GM23248 (cell line): ENCODE measurements at places on chromosomes 11 and 22. TPM values are rescaled to one million over a fixed set of nuclear protein-coding genes. Genes with fewer than 3 reads are reported as not detected.

DNA sequence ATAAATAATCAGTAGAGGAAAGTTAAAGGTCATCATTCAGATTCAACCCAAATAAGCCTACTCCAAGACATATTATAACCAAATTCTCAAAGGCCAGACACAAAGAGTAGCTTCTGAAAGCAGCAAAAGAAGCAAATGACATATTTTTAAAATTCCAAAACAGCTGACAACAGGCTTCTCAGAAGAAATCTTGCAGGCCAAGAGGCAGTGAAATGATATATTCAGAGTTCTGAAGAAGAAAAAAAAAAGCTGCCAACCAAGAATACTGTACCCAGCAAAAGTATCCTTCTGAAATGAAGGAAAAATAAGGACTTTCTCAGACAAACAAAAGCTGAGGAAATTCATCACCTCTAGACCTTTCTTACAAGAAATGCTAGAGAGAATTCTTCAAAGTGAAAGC lies 787.1 kb upstream of the TENM4 start:
- DNase-seq = no peak

- no peak for DNase-seq
Observed at GRCh38 chr11:96373826-96374225, 15.9 kb downstream of the CCDC82 start.

DNA sequence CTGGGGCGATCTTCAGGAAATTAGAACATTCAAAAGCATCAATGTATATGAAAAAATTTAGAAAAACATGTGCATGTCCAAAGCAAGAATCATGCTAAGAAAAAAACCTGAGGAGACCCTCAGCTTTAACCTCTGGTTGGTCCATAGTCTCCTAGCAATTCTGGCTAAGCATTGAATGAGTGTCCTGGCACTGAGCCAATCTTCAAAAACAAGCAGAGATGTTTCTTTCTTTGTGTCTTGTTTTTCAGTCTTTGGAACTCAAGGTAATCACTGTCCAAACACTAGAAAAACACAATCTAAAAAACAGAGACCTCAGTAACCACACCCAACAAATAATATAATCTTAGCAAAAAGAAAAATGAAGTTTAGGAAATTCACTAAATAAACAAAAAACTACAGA lies 205.4 kb upstream of the CARD18 start:
- peak; percentile 2 for DNase-seq

DNA sequence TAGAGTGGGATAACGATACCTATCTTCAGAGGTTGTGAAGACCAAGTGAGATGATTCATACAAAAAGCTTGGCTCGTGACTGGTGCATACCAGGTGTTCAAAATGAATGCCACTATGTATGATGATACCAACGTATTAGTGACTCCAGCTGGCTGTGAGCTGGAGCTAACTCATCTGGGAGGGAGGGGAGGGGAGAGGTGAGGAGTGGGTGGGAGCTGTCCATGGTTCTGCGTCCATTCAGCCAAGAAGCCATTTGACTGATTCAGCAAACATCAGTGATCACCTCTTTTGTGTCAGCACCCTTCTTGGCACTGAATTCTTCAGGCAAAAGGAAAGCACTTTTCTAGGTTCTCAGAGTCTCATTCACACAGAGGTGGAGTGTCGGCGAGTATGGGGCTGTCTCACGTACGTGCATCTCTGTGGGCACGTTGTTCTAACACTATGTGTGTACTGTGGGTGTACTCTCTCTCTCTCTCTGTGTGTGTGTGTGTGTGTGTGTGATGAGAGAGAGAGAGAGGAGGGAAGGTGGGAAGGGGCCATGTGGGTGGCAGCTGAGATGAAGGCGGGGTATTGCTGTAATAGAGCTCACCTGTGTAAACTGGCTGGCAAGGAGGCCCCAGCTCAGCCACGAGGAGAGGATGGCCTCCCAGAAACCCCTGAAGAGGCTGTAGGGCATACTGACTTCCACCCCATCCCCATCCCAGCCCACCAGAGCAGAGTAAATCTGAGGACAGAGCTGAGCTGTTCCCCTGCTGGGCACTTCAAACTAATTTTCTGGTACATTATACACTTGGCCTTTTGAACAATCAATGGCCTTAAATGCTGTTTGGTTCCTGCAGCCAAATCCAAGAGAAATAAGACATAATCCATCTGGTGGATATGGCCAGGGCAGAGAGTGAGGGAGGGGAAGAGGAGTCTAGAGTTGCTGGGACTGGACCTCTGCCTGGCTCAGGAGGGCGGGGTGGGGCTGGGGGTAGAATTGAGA lies 96.1 kb upstream of the THY1 start:
- peak; percentile 58 for DNase-seq

GRCh38 chr11:26649884-26650283 lies 72.0 kb downstream of the SLC5A12 start:
- DNase-seq = peak; percentile 73

DNA sequence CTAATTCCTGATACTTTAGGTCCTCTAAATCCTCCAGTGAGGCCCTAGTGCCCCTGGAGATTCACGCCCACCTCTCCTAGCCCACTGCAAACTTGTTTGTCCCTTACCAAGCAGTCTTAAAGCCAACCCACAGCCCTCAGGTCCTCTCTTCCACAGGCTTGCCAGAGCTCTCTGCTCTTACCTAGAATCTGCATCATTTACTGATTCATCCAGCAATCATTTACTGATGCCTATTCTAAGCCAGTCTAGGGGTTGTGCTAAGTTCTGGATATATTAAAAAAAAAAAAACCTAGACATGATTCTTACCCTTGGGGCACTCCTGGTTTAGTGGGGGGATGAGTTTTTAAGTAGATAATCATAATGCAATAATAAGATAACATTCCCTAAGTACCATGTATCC lies 43.0 kb upstream of the PLET1 start:
- DNase-seq = no peak

- DNase-seq = peak; percentile 50
Observed at GRCh38 chr22:42261296-42261695, 9.2 kb downstream of the TCF20 start.

TIRAP gene
- 3.8 TPM in 2 replicates for total RNA-seq

DNA sequence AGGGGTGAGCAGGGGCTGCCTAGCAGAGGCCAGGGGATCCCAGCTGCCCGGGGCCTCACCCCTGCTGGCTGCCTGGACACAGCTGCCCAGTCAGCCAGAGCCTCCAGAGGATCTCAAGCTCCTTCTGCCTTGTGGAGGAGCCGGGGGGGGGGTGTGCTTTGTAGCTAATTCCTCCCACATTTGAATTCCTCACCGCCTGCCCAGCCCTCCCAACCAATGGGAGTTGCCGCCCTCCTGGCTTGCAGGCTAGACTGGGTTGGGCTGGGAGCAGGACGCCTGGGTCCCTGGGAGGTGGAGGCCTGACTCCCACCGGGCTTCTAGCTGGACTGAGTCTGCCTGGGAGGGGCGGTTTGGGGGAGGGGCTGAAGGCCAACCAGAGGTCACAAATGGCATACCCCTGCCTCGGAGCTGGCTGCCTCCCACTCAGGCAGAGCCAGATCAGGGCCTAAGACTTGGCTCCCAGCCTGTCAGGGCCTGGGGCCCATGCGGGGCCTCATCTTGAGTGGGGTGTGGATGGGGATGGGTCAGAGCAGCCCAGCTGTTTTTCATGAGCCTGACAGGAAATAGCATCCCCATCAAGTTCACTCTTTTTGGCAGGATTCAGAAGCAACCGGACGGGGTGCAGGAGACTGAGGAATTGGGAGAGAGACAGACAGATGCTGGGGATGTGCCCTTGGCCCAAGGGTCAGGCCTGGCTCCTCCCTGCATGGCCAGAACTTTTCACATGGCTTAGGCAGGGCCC lies 29.2 kb upstream of the PDE2A start:
- peak; percentile 87 for DNase-seq

PRG3 gene
- not detected in 2 replicates for total RNA-seq

DNA sequence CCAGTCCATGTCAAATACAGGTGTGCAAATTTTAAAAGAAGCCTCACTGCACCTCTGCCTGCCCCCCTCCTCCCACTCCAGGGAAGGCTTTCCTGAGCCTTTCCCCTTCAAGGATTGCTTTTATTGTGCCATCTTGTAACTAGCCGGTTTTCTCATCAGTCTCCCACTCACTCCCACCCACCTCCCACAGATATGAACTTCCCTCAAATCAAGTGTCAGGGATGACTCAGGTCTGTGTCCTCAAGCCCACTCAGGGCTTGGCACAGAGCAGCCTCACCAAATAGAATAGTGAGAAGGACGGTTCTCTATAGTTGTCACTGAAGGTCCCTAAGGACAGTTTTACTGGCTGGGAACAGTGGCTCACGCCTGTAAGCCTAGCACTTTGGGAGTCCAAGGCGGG lies 43.0 kb downstream of the THAP12 start:
- DNase-seq = no peak

DNA sequence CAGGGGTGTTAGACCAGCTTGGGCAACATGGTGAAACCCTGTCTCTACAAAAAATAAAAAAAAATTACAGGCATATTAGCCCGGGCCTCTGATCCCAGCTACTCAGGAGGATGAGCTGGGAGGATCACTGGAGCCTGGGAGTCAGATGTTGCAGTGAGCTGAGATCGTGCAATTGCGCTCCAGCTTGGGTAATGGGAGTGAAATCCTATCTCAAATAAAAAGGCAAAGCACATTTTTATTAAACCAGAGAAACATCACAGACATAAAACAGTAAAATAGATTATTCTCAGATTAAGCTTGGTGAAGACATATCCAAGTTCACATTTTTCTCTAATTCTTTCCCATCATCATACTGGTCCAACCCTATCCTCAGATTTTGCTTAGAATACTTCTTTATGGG lies 30.1 kb upstream of the XBP1 start:
- DNase-seq = no peak

- no peak for DNase-seq
Observed at GRCh38 chr22:22019659-22020424, 37.3 kb upstream of the TOP3B start.

SLC37A2 gene
- 2.6 and 5.2 TPM in 2 replicates for total RNA-seq

DNA sequence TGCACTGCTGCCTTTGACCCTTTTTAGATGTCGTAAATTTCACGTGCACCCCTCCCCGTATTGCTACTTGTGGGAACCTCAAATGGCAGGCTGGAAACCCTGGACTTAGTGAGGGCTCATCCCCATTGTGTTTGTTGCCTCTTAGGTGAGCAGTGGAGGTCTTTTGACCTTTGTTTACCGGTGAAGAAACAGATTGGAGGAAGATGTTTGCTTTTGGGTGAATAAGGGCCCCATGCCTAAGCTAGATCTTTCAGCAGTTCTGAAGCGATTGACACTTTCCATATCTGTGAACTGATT lies 782 bp downstream of the SMARCB1 start:
- no peak for DNase-seq

- no peak for DNase-seq
Observed at GRCh38 chr22:22022947-22023534, 40.5 kb upstream of the TOP3B start.

DNA sequence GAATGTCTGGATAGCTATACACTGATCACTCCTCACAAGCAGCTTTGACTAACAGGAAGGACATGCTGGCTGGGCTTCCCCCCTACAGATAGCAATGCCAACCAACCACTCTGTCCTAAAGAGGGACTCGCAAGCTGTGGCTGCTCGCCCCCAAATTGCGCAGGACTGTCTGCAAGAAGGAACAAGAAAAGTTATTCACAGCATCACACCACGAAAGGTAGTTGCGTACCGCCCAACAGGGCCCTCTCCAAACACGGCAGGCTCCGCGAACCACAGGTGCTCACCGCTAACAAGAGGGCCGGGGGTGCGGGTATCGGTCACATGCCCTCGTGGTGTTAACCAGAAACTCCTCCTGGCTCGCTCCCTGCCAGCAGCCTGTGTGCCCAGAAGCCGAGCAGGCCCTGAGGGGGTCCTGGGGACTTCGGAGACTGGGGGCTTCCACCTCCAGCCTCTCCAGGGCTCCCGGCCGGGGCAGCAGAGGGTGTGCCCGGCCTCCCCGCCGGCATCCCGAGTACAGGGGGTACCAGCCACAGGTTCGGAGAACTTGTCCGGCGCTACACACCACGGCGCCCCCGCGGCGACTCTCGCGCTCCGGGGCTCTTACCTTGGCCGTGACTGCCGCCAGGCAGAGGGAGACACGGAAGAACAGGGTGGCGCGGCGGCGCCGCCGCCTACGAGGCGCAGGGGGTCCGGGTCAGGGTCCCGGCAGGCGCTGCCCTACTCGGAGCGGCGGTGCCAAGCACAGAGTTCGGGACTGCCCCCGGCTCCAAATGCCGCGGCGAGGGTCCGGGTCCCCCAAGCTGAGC lies 682 bp downstream of the LARGE1 start:
- peak; percentile 55 for DNase-seq

LRFN4 gene
- total RNA-seq = 38.3 and 42.2 TPM in 2 replicates

DNA sequence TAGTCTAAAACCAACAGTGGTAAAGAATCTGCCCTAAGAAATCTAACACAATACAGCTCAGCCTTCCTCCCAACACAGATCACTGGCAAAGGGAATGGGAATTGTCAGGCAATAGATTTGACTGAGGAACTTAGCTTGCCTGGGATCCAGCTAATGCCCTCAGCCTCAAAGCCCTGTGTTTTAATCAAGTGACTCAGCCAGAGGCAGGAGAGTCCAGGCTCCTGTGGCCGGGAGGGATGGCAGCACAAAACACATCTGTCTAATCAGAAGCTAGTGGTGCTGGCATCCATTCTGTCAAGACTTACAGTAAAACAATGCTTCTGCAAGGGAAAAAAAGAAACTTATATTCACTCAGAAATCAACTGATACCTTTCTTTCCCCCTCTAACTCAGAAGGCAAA lies 5.6 kb downstream of the SYTL2 start:
- DNase-seq = peak; percentile 31

DNA sequence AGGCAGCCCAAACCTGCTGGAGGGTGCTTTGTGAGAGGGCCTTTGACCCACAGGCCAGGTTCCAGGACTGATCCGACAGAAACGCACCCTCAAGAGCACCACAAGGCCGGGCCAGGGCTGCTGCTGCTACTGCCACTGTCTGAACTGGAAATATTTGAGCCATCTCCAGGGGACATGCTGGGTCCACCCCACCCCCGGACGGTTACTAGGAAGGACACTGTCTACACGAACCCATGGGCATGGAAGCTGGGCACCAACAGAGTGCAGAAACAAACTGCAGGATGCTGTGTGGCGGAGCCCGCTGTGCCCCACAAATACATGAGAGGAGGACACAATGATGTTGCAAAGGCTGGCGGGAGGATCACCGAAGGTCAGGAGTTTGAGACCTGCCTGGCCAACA lies 283.7 kb downstream of the CTTN start:
- DNase-seq = no peak

CD3D gene
- not detected in 2 replicates for total RNA-seq

- DNase-seq = no peak
Observed at GRCh38 chr11:76368490-76368889, 12.4 kb downstream of the THAP12 start.

GRCh38 chr11:20881328-20882079 lies 212.1 kb downstream of the NELL1 start:
- DNase-seq = no peak

ARHGAP8 gene
- 0.13 and 0.54 TPM in 2 replicates for total RNA-seq

- no peak for DNase-seq
Observed at GRCh38 chr11:3860375-3860774, 4.9 kb downstream of the STIM1 start.

C11orf87 gene
- 0.65 and 0.76 TPM in 2 replicates for total RNA-seq

DNA sequence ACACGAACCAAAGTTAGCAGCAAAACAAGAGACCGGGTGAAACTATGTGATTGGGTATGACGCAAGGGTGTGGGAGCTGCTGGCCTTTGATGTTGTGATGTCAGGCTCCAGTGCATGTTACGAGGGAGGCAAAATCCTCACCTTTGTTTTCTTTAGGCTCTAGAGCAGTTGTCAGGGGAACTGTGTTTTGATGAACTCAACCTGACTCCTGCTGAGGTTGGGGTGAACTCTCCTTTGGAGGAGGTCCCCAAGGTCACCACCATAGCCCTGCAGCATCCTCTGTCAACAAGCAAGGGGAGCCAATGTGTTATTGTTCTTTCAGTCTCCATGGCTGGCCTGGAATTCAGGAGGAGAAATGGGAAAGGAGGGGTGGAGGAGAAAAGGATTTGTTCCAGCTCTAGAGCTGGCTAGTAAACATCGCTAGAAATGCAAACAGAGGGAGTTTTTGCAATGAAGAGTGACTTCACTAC lies 33.8 kb downstream of the RASSF10 start:
- no peak for DNase-seq

MFRP gene
- 0.13 TPM in 1 of 2 replicates, not detected in the other for total RNA-seq

MRGPRD gene
- total RNA-seq = not detected in 2 replicates
